Progenitor cell of endocrine pancreas (in vitro differentiated cells): ENCODE measurements at places on chromosomes 3 and 15. TPM values are rescaled to one million over a fixed set of nuclear protein-coding genes. Genes with fewer than 3 reads are reported as not detected.

Gene SST
- total RNA-seq = 52.5 and 84.3 TPM in 2 replicates

- H3K27ac ChIP-seq = no peak overlapping the region
- H3K36me3 ChIP-seq = no peaks in the 10 kb centered on the region
- no peaks in the 10 kb centered on the region for H3K27me3 ChIP-seq
- no peaks in the 10 kb centered on the region for H3K4me1 ChIP-seq
- no peak overlapping the region for H3K4me3 ChIP-seq
Measured at GRCh38 chr15:85002517-85002916, 20.9 kb downstream of the PDE8A start.

Gene NUSAP1
- 63.9 and 69.2 TPM in 2 replicates for total RNA-seq

Gene MYL3
- 0.33 TPM in 1 of 2 replicates, not detected in the other for total RNA-seq

- H3K27me3 ChIP-seq = no peaks in the 10 kb centered on the region
- no peak overlapping the region for H3K27ac ChIP-seq
- H3K4me1 ChIP-seq = peaks cover 1% of the 10 kb centered on the region
Measured at GRCh38 chr3:31185062-31185357, 290.5 kb upstream of the GADL1 start.
